ENCODE measurements at places on chromosomes 6 and 20. TPM values are rescaled to one million over a fixed set of nuclear protein-coding genes. Genes with fewer than 3 reads are reported as not detected.

DNA sequence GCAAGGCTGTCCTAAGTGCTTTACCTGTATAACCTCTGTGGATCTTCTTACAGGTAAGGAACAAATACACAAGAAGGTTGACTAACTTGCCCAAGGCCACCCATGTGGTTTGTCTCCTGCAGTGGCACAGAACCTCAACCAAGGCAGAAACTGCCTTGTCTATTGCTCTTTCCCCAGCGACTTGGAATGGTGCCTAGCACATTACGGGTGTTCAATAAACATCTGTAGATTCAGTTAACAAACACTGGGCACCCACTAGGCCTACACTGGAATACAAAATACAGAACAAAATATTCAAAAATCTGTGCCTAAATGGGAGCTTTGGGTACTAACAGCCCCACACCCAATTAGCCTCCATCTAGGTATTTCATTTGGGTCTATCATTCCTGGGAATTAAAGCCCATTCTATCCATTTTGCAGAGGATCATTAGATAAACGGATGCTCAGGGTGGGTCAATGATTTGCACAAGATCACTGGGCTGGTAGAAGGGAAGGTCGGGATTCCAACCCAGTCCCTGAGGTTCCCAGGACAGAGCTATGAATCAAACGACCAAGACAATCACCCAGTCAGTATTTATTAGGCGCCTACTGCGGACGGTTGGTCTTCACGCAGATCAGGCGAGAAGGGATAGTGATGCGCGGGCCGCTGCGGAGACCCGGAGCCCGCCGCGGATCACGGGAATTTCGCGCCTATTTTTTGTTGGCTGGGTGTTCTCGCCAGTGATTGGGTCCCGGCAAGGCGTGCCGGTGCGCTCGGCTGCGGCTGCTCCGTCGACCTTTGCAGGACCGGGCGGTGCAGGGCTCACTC, at the start of gene STK35:
STK35 (plus strand) TSS at position 771 of the 808 bp plus-strand sequence. CDS start 55 bp downstream, outside the sequence.
- DNase-seq: no peak

GRCh38 chr6:88262332-88262731, 96.2 kb upstream of the CNR1 start:
- DNase-seq: no peak

GRCh38 chr6:5486214-5486613, 224.9 kb downstream of the FARS2 start:
- no peak for DNase-seq

DNA sequence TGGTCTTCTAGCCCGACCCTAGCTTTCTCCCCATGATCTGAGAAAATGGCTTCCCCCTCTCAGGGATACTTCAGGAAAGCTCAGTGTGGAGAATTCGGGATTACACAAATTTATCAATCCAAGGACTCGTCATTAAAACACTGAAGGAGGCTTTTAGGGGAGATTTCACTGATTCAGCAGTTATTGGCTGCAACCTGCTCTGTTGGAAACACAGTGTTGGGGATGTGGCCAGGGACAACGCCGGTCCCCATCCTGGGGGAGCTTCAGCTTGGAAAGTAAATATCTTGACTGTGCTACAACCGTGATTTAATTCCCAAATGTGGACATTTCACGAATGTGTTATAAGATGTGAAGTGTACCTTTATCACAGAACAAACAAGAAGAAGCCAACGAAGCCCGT, 44.8 kb upstream of the ZNF831 start:
- DNase-seq: no peak

DNA sequence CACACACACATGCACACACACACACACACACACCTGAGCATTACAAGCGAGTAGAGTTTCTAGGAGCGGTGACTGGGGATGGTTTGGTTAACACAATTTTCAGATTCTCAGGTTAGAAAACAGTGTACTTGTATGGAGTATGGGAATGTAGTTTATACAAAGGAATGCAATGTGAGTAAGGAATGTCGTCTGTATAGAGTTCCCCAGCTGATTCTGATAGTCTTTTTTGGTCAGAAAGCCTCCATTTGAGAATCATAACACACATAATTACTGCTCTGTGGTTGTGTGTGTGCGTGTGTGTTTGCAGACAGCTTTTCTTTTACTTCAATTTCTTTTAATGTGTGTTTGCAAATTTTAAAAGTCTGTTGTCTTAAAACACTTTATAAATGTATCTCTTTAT, 93.2 kb downstream of the MYO6 start:
- DNase-seq: no peak

DNA sequence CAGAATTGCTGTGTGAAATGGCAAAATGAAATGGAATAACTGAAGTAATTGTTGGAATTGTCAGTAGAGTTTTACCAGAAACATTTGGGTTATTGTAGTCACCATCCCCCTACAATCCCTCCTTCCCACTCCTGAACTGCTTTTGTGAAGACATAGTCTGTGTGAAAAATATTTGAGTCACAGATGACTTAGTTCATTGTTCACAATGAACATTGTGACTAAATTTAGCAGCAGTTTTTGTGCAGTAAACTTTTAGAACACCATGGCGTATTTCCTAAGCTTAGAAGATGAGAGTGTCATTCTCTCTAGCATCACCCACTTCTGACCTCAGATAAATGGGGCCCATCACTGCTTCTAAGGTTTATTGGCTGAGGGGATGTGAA, 11.0 kb downstream of the OTOR start:
- DNase-seq: no peak

DNA sequence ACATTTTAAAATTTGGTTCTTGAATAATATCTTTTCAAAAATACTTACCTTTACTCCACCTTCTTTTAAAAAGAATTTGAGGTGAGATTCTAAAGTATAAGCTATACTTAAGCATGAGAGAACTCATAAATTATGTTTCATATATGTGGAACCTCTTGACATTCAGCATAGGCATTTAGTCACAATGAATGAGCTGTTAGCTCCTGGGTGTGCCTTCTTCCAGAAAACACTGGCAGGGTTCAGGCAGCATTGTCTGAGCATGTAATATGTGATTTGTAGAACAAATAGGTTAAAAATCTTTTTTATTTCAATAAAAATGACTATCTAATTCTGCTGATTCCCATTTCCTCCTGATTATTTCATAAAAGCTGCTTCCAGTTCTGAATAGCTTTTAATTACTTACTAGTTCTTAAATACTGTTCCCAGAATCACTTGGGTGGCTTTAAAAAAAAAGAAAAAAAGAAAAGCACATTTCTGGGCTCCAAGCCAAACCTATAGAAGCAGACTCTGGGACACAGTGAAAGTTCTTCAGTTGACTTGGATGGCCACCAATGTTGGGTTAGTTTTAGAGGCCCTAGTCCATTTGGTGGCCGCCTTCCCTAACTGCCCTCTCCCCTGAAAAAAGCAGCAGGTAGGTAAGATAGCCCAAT, 20.2 kb downstream of the RNF8 start:
- DNase-seq: no peak

DNA sequence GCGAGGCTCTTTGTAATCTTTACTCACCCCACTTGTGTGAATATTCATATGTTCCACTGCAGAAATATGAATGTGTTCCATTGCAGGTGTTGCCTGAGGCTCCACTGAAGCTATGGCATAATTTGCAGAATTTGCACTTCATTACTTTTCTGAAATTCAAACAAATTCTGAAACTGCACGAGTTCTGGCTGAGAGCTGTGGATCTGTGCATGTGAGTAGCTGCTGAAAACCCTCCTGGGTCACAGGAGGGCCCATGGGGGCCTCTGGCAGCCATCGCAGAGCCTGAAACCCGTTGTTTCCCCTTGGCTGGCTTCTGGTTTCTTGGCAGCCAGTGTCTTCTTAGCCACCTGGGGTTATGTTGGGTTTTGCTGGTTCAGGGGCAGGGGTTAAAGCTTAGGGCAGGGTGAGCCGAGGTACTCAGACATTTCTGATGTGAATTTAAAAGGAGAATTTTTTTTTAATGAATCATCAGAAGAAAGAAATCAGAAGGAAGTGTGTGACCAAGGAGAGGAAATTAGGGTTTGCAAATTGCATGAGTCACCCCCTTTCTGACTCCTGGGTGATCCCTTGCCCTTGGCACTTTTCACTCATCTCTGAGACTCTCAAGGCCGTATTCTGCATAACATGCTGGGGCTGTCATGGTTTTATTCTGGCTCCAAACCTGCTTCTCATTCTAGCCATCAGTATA, 40.6 kb downstream of the TOX2 start:
- DNase-seq: peak; percentile 37

GRCh38 chr6:75922226-75922625, 150.2 kb downstream of the IMPG1 start:
- no peak for DNase-seq

GRCh38 chr20:40787941-40788340, 98.9 kb upstream of the MAFB start:
- no peak for DNase-seq

DNA sequence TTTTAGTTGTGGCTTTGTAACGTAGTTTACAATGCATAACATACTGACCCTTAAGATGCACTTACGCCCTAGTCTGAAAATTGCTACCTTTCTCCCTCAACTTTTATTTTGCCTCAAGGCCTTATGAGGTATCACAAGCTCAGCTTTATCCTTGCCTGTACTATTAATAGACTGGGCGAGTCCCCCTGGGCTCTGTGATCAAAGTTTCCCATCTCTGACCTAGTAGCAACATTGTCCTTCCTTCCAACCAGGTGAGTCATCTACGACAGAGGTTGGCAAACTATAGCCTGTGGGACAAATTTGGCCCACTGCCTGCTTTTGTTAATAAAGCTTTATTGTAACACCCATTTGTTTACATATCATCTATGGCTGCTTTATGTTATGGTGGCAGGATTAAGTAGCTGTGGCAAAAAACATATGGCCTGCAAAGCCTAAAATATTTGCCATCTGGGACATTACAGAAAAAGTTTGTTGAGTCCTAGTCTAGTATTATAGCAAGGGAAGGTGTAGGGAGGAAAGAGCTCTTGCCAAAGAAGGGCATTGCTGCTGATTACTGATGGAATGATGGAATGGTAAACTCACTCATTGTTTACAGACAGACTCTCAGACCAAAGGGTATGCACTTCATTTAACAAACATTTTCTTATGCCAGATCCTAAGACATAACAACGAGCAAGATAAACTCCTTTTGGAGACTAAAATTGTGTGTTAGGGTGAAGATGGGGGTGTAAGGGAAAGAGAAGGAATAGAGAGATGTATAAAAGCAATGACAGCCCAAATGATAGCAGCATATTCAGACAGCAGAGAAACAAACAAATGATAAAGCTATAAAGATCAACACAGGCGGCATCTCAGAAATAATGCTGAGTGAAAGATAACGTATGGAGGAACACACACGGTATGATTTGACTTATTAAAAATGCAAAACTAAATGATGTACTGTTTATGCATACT, 74.2 kb downstream of the SLC22A23 start:
- DNase-seq: no peak

DNA sequence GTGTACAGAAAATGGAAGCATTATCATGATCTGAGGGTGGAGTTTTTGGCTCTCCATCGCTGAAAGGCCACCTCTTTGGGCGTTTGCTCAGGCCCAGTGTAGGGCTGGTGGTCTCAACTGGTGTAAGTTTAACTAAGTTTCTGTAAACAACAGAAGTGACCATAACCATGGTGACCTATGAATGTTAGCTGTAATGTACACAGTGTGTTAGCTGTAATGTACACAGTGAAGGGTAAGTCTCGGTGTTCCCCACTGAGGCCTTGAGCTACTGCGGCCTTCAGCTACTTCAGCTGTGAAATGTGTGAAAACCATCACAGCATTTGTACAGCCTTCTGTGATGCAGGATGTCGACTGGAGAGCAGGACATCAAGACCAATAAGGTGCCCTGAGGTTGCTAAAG, 185.2 kb downstream of the MYLK4 start:
- no peak for DNase-seq

GRCh38 chr20:39190666-39191570, 228.8 kb downstream of the DHX35 start:
- peak; percentile 59 for DNase-seq

DNA sequence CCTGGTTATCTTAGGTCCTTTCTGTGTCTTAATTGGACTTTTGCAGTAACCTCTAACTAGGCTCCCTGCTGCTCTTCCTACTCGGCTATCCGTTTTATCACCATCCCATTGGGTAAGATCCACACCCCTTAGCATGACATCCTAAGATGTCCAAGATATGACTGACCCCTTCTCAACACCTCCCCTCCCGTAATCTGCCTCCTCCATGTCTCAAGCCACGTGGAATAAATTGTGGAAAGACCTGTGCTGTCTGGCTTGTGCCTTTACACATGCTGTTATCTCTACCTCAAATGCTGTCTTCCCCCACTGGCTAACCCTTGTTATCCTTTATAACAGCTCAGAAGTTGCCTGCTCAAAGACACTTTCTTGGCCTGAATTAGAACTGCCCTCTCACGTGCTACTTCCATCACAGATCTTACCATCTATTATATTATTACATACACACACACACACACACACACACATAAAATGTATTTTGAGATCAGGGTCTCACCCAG, 26.5 kb downstream of the EIF2S2 start:
- DNase-seq: no peak

- DNase-seq: no peak
Measured at GRCh38 chr20:33169176-33169794, 1.3 kb downstream of the BPIFA2 start.

GRCh38 chr6:104955927-104956730, 778 bp upstream of the LIN28B start:
- no peak for DNase-seq

- no peak for DNase-seq
Measured at GRCh38 chr6:166586424-166587156, at the start of gene RAMACL. Gene RAMACL (minus strand): TSS chr6:166586678. CDS start chr6:166586477, 201 bp downstream.

DNA sequence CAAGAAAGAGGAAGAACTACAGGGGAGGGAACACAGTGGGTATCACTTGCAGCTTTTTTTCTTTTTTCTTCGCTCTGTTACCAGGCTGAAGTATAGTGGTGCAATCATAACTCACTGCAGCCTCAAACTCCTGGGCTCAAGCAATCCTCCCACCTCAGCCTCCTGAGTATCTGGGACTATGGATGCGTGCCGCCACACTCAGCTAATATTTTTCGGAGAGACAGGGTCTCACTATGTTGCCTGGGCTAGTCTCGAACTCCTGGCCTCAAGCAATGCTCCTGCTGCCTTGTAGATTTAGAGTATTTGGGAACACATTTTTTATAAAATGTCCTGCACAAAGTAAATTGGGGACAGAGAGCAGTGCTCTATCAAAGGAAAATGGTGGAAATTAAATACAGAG, 28.3 kb downstream of the PARD6B start:
- DNase-seq: no peak

GRCh38 chr6:39812853-39813533, 20.8 kb downstream of the DAAM2 start:
- no peak for DNase-seq

Gene TRIM40
- 0.14 TPM for polyA plus RNA-seq

Gene HLA-B
- 427 TPM for polyA plus RNA-seq

Gene ULBP1
- 2.7 TPM for polyA plus RNA-seq

Gene MMP24OS
- polyA plus RNA-seq: 31.9 TPM

Gene C20orf202
- polyA plus RNA-seq: 1.3 TPM

Gene MAS1
- polyA plus RNA-seq: 0.07 TPM

Gene DPPA5
- not detected for polyA plus RNA-seq

Gene WFDC10B
- polyA plus RNA-seq: not detected

Gene CRYBG1
- polyA plus RNA-seq: 11.2 TPM

Gene C6orf15
- not detected for polyA plus RNA-seq

Gene COL21A1
- polyA plus RNA-seq: 133 TPM

Gene GSTA2
- polyA plus RNA-seq: not detected

Gene PTCRA
- polyA plus RNA-seq: 0.43 TPM

All from left lung (tissue), 14 donors.